ENCODE measurements at places on chromosomes 3 and 15.

GRCh38 chr3:185926445-185926844 lies 11.4 kb downstream of the TRA2B start:
- no peak for DNase-seq

GRCh38 chr3:11563865-11564185 lies 79.9 kb downstream of the VGLL4 start:
- DNase-seq: no peak

GRCh38 chr3:134229038-134229437 lies 21.6 kb downstream of the RYK start:
- DNase-seq: no peak

DNA sequence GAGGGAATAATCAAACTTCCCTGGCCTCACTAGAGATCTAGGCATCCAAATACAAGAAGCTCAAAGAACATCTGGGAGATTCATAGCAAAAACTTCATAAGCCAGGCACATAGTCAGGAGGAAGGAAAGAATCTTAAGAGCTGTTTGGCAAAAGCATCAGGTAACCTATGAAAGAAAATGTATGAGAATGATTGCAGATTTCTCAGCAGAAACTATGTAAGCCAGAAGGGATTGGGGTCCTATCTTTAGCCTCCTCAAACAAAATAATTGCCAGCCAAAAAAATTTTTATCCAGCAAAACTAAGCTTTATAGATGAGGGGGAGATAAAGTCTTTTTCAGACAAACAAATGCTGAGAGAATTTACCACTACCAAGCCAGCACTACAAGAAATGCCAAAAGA lies 1036.3 kb downstream of the TBL1XR1 start:
- no peak for DNase-seq

DNA sequence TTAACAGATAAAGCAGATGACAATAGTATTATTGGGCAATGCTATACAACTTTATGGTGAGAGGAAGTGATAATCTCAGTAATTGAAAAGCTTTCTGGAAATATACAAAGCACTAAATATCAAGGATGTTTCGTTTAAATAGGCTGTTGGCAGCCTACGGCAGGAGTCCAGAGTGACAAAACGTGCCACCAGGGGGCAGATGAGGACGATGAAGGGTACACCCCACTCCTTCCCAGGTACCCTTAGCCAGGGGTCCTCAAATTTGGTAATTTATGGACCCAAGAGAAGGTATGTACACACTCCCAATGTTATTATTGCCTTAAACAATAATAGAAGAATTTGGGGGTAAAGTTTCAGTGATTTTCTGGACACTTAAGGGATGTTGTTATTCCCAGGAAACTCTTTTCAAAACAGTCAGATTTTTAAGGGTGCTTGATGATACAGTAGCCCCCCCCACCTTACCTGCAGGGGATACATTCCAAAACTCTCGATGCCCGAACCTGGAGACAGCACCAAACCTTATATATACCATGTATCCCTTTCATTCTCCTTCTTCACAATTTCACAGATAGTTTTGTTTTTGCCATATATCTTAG lies 1.4 kb upstream of the MAGEL2 start:
- DNase-seq: no peak

- no peak for DNase-seq
Measured at GRCh38 chr3:8239718-8240695, 261.6 kb upstream of the LMCD1 start.

GRCh38 chr3:30199855-30200254 lies 406.5 kb upstream of the TGFBR2 start:
- no peak for DNase-seq

DNA sequence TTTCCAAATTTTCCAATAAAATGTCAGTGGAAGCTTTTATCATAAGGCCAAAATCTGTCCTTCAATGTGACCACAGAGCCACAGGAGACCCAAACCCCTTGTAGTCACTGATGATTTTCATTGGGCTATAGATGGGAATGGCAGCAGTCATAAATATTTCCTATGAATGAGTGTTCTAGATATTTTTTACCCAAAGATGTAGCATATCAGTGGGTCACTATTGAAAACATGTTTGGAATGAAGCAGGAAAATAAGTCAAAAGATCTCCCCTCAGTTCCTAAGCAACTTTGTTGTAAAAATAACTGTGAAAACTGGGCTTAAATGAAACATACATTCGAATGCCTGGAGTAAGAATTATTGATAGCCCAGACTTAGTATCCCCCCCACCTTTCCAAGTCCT lies 49.0 kb downstream of the NKIRAS1 start:
- no peak for DNase-seq

DNA sequence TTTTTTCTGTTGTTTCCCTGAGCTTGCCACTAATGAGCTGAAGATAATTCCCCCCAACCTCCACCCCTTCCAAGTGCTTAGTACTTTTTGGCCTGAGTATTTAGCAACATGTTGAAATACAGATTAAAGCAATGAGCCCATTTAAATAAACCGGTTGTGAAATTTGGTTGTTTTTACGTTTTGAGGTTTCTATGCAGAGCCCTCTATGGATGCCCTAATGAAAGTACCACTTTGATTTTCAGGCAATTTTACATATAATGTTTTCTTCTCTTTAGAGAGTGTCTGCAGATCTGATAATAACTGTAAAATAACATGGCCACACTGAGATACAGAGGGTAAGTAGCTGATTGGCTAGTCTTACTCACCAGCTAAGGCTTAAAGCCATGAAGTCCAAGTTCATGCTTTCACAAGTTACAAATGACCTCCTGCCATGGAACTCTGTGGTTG lies 139.4 kb upstream of the SLC7A14 start:
- DNase-seq: no peak

- DNase-seq: no peak
Measured at GRCh38 chr3:32437896-32438295, 46.2 kb downstream of the CMTM7 start.

DNA sequence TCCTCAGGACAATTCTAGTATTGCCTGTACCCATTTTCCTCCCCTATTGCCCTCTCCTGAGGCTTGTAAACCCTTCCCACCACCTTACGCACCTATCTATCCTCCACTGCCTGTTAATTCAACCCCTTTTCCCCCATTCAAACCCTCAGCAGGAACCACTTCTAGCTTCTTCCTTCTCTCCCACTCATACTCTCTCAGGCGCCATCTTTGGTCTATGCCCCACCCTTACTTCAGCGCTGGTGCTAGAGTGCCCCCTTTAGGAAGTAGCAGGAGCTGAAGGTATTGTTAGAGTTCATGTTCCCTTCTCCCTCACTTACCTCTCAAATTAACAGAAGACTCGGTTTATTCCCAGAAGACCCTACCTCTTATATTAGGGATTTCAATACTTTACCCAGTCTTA lies 121.8 kb upstream of the NLGN1 start:
- no peak for DNase-seq

DNA sequence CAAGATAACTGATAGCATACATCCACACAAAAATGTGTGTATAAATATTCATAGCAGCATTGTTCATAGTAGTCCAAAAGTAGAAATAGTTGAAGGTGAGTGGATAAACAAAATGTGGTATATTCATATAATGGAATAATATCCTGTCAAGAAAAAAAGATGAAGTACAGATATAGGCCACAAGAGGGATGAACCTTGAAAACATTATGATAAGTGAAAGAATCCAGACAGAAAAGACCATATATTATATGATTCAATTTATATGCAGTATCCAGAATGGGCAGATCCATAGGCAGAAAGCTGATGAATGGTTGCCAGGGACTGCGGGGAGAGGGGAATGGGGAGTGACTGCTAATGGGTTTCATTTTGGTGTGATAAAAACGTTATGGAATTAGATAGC lies 54.3 kb upstream of the TNIK start:
- DNase-seq: no peak

GRCh38 chr3:105532251-105532650 lies 165.5 kb downstream of the ALCAM start:
- DNase-seq: no peak

DNA sequence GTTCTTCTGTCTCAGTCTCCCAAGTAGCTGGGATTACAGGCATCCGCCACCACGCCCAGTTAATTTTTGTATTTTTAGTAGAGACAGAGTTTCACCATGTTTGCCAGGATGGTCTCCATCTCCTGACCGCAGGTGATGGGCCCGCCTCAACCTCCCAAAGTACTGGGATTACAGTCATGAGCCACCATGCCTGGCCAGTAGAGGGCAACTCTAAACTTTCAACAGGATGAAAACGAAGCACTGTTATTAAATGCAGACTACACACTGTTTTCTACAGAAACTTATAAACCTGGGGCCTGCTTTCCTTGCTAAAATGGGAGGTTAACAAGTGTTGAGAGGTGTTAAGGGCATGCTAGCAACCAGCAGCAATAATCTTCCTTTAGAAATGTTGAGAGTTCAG lies 7.6 kb downstream of the ARPC4 start:
- no peak for DNase-seq

DNA sequence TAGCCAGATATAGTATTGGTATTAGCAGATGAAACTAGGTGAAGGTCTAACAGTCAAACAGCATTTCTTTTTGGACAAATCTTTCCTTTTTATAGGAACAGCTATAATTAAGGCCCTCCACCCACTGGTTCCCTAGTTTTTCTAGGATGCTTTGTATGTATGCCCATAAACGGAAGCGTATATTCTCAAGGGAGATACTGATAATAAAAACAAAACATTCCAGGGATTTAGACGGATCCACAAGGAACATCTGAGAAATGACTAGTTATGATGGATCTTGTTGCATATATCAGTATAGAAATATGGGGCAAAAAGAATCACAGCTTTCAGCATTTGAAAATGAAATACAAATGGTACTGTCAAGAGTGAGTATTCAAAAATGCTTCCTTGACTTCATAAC lies 22.5 kb downstream of the LRRC28 start:
- DNase-seq: no peak

DNA sequence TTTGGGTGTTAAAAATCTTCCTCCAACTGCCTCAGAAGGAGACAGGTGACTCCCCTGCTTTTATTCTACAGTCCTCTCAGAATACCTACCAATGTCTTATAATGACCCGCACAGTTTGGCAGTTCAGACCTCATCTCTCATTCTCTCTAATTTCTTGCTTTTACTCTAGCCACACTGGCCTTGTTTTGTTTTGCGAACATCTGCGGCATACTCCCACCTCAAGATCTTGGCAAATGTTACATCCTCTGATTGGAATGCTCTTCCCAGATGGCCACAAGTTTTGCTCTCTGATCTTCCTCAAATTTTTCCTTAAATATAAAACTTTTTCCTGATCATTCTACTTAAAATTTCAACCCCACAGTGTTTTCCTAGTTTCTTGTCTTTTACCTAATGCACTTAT lies 94.1 kb downstream of the PLSCR2 start:
- DNase-seq: no peak

DNA sequence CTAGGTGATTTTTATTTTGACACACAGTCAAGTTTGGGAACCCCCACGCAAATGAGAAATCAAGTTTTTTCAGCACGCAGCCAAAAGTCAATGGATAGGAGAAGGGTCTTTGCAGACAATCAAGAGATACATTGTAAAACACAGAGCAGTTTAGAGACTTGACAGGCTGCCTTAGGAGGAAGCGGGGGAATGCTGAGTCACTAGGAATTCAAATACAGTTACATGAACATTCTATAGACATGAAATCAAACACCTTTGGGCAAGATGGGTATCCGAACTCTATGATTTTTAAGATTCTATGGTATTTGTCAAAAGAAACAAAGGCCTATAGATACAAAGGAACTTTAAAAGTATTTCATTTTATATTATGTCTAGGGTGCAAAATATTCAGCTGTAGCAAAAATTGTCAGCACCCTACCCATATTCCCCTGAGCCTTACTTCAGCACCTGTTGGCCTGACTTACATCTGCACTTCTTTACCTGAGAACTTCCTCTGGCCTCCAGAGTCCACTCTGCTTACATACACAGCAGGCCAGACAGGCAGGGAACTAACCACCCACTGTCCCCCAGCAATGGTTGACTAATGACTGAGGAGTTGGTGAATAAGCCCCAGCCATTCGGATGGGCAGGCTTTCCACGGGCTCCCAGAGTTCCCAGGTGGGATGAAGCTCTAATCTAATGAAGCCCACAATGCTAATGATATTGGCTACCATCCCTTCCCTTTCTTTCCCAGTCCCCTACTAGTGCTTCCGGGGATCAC lies 289.3 kb upstream of the RORA start:
- no peak for DNase-seq

DNA sequence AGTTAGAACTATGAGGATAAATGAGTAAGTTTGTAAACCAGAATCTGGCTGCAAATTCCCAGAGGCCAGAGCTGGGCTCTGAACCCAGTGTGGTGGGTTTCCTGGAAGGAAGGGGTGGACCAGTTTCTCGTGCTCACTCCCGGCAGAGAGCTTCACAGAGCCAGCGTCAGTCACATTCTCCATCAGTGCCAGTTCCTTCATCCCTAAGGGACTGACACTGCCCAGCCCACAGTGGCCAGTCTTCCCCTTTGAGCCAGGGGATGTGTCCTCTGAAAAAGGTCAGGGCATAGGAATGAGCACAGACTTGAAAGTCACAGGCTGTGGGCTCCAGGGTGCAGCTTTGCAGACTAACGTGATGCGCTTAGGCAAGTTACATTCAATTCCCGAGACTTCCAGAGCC lies 135.8 kb upstream of the HACD2 start:
- DNase-seq: no peak

DNA sequence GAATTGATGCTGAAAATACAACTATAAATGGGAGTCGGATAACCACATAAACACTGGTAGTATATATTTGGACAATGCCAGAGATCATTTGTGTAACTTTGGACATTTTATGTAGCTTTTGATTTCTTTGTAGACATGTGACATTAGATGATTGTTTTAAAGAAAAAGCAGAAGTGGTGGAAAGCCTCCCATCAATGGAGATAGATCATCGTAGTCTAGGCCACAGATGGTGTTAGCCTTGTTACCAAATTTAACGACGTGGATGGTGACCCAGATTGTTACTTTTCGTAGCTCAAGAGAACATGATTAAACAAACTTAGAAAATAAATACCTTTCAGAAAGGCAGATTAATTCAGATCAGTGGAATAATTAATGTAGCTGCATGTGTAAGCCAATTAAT lies 8.8 kb downstream of the CACNA1D start:
- DNase-seq: no peak

DNA sequence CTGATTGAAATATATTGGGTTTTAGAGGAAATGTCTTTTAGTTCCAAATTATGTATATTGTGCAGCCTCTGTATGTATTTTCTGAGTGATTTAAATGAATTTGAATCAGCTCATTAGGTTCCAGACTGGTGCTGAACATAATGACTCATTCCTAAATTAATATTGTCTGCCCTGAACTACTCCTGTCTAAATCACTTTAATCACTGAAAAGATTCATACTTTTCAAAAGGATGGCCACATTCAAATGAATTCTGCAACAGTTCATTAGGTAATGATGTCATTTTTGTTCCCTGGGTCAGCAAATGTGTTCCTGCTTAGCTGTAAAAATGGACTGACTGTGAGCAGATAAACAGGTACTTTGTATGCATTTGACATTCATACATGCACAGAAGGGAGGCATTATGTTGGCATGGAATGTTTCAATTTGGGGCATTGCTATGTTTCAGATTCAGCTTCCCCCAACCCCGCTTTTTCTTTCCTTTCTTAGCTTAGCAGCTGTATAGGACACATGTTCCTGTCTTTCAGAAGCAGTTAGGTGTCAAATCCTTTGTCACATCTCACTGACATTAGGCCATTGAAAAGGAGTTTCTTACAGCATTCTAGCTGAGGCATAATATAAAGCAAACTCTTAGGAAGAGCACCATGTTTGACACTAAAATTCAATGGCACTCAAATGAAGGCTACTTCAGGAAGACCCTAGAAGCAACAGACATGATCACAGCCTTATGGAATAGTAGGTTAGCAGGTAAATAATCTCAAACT lies 318.5 kb upstream of the ARPP21 start:
- no peak for DNase-seq
